Hematopoietic multipotent progenitor cell treated with erythropoietin and hydrocortisone succinate and interleukin-3 and kit ligand, for 4 days (in vitro differentiated cells): ENCODE measurements at places on chromosomes 12 and 14.

DNA sequence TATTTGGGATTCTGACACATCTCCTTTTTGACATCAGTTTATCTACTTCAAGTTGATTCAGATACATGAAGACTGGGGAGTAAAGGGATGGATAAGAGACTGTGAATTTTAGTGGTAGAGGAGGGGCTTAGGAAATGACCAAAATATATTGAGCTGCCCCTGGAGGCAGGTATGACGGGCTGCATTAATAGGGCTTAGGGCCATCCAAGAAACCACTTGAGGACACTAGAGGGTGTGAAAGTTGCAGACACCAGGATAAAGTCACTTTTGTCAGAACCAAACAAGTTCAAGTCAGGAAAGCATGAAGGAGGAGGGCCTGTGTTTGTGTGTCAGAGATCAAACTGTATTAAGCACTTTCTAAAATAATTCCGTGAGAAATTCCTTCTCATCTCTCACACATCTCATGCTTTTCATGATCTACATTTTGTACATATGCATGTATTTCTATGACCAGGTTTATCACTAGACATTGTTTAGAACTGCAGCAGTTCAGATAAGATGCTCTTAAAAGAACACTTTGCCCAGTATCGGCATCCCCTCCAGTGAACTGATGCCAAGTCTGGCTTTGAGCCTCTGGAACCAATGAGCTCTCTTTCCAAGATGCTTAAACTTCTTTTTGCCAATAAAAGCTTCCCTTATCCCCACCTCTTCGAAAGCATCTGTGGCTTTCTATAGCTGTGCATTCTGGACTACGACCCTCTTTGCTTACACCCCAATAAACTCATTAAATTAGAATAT is 136.9 kb downstream of the SLC38A1 start:
- peak; percentile 23 for DNase-seq

- no peak for DNase-seq
Observed at GRCh38 chr14:58865514-58866281, 227.9 kb downstream of the DACT1 start.

GRCh38 chr14:65832431-65833266 is 420.1 kb downstream of the FUT8 start:
- DNase-seq: peak; percentile 22

DNA sequence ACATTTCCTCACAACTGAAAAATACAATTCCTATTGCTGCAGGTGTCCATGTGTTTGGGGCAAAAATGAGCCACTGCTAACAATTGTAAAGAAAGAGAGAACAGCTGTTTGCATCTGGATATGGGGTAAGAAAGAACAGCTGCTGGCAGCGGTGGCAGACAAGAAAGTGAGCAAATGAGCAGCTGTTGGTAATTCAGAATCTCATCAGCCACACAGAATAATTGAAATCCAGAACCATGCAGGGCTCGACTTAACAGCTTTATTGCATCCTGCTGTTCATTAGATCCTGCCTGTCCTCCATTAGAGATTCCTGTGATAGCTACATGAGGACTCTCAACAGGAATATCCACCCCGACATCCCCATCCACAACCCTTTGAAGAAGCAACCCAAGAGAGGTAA is 62.5 kb upstream of the TSPAN8 start:
- DNase-seq: no peak

- no peak for DNase-seq
Observed at GRCh38 chr12:122040579-122041386, 19.1 kb downstream of the BCL7A start.

GRCh38 chr14:80465546-80466220 is 254.4 kb upstream of the DIO2 start:
- DNase-seq: no peak

- DNase-seq: peak; percentile 70
Observed at GRCh38 chr12:50246873-50247612, 36.3 kb downstream of the LIMA1 start.

- DNase-seq: peak; percentile 71
Observed at GRCh38 chr12:50841716-50842531, 802 bp upstream of the TMPRSS12 start.

DNA sequence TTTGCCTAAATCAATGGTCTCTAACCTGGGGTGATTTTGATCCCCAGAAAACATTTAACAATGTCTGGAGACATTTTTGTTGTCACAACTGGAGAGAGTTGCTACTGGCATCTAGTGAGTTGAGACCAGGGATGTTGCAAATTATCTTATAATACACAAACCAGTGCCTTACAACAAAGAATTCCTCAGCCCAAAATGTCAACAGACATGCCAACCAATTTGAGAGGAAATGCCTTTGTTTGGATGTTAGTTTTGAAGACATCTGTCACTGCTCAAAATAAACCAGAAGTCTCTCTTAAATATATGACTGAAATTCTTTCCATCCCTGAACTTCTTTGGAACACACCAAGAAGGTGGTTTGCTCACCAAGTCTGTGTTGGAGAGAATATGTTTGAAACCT is 336.9 kb upstream of the ATP2B1 start:
- no peak for DNase-seq

DNA sequence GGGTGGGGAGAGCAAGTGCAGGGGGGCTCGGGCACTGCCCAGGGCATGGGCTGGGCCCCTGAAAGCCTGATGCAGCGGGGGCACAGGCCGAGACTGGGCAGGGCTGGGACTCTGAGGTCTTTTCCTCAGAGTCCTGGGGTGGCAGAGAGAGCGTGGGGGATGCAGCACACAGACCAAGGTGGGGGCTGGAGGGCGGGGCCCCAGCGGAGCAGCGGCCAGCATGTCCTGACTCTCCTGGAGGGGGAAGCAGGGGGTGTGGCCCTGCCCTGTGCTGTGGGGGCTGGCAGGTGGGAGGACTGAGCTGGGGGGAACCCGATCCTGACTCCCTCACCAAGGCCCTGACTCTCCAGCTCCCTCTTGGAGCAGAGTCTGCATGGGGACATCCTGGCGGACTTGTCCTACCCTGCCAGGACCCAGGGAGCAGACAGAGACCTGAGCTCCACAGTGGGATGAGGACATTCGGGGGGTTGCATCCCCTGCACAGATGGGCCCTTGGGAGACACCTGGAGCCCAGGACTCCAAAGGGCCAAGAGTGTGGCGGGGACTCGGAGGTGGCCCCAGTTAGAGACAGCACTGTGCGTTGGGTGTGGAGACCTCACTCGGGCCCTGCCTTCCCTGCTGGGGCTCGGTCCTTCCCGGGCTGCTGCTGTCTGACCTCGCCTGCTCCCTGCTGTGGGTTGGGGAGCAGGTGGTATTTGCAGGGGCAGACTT is 326.1 kb downstream of the TMEM121 start:
- DNase-seq: no peak

DNA sequence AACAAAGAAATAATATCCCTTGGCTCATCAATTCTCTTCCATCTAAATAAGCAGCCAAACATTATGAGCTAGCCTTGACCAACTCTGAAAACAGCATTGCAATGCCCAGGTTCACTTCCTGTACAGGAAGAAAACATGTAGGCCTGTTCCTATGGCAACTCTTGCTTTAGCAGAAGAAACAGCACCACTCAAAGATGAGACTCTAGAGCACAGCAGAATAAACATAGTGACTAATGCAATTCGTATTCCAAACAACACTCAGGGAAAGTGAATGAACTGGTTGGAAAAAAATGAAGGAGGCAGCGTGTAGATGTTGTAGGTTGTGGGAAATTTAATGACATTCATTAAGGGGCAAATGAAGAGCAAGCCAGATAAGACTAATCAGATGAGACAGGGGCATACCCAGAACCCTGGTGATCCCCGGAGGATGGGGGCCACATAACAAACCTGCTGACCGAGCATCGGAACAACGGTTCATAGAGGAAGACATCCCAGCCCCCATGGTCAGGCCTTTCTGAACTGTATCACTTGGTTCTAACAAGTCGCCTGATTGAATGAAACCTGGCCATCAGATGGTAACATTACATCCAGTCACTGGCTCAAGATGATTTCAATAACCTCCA is 9.0 kb downstream of the ARHGDIB start:
- DNase-seq: peak; percentile 73

- DNase-seq: no peak
Observed at GRCh38 chr12:116483959-116484750, 75.0 kb upstream of the MAP1LC3B2 start.

DNA sequence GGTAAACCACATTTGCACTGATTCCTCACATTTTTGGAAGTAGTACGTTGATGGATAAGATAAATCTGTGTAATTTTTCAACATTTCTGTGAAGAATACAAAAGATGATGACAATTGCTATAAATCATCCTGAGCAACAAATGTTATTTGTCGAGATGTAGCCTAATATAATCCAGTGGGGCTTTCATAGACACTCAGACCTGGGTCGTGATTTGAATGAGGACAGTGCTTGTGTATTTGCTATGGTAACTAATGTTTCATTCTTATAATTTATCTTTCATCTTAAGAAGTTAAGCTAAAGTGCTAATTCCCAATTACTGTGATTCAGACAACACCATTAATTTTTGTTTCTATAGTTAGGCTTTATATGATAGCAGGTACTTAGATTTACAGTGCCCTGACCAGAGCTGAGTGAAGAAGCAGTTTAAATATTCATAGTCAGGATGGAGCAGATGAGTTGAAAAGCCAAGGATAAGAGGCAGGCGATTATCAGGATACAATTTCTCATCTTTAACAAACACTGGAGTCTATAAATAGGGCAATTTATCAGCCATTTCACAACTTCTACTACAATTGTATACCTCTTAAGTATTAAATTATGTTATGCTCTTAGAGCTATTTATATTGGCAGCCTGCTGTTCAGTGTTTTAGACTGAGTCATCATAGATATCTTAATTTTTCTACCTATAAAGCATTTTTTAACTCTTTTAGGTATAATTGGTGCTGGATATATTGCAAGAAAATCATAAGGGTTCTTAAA is 359.9 kb downstream of the TRHDE start:
- no peak for DNase-seq

DNA sequence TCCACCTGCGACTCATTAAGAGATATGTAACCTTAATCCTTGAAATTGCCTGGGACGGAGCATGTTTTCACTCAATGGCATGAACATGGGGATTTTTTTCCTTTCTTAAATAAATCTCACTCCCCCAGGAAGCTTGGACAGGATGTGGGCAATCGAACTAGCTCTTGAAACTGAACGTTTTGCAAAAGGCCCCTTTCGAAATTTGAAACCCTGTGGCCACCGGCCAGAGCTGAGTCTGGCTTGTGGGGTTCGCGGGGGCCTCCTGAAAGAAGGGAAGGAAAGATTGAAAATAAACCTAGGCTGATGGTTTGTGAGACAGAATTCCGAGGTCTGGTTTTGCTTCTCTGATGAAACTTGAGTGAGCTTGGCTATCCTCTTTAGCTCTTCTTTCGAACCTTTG is 101.4 kb upstream of the RTL1 start:
- DNase-seq: peak; percentile 44

DNA sequence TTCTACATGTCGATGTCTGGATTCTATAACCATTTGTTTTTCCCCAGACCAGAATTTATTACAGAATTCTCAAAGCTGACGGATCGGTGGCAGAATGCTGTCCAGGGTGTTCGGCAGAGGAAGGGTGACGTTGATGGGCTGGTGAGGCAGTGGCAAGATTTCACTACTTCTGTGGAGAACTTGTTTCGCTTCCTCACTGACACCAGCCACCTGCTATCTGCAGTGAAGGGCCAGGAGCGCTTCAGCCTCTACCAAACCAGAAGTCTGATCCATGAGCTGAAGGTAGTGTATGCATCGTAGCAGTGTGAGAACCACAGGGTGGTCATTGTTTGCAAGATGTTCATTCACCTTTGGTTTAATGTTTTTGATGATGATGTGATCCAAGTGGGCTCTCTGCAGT is 124.0 kb downstream of the ESR2 start:
- no peak for DNase-seq

DNA sequence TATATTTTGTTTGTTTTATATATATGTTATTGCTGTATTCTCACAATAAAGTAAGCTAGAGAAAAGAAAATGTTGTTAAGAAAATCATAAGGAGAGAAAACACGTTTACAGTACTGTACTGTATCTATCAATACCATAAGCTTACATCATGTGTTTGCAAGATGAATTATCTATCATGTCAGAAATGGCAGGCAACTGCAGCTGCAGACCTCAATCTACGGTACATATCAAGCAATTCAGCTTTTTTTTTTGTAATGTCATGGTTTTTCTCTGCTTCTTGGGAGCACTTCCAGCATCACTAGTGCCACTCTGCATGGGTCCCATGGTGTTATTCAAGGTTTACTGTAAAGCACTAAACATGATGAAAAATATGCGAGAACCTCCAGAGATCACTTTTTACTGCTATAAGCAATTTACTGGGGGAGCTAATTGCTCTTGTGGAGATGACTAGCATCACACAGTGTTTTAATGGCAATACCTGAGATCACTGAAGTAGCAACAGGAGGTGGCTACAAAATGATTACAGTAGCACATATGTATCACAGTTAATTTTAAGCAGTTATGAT is 9.0 kb upstream of the KRT2 start:
- DNase-seq: peak; percentile 64

- no peak for DNase-seq
Observed at GRCh38 chr12:50192908-50193307, 25.7 kb upstream of the CERS5 start.

DNA sequence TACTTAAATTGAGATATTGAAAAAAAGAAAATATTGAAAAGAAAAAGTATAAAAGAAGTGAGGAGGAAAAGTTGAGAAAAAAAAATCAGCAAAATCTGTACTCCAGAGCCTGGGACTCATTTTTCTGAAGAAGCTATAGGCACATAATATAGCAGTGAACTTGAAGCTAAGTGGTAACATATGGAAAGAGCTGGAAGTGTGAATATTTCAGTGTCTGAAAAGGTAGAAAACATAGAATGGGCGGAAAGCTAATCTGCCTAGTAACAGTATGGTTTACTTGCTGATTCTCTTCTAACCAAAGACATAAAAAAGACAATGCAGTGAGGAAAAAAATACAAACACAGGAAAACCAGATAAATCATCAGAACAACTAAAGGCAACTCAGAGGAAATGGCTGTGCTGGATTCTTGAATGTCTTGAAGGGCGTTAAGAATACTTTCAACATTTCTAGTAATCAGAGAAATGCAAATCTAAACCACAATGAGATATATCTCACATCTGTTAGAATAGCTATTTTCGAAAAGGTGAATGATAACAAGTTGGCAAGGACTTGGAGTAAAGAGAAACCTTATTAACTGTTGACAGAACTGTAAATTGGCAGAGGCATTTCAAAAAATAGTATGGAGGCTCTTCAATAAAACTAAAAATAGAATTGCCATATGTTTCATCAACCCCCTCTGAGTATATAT is 784.6 kb downstream of the LRFN5 start:
- no peak for DNase-seq

DNA sequence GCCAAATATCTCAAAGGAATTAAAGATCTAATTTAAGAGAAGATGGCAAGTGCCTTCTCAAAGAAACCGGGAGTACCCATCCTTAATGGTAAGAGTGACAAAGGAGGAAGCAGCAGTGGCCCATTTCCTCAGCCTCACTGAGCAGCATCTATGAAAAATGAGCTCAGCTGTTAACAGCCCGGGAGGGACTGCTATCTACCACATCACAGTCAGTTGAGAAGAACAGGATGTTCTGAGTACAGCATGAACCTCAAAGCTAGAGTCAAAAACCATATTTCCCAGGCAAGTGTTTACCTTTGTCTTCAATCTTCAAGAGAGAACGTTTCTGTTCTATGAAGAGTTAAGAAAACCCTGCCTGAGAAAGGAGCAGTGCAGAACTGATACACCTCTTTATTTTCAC is 115.0 kb downstream of the BTG1 start:
- DNase-seq: peak; percentile 89
